Left kidney (tissue), 8 donors: ENCODE measurements at places on chromosomes 7 and 10. TPM values are rescaled to one million over a fixed set of nuclear protein-coding genes. Genes with fewer than 3 reads are reported as not detected.

GRCh38 chr10:19588608-19589007, 227.6 kb upstream of the PLXDC2 start:
- DNase-seq: no peak

Gene NME8
- not detected for polyA plus RNA-seq

DNA sequence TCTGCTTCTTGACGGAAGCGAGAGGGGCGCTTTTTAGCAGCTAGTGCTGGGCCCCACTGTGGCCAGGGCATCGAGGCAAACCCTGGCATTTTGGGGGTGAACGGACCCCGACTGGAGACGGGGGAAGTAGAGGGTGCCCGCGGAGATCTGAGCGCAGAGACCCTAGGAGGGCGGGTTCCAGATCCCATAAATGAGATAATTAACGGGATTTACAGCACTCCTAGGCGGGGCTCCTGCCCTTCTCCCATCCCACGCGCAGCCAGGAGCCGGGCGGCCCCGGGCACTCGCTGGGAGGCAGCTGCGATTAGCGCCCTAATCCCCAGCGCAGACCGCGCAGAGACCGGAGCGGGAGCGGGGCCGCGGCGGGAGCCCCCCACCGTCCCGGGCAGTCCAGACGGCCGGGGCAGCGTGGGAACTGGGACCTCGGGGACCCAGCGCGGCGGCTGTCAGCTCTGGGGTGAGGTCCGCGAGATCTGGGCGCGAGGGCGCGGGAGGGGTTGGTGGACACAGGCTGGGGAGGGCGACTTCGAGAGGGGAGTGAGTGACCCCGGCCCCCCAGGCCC, 735 bp downstream of the JCAD start:
- DNase-seq: no peak

GRCh38 chr7:117098457-117098856, 145.2 kb downstream of the ST7 start:
- no peak for DNase-seq

DNA sequence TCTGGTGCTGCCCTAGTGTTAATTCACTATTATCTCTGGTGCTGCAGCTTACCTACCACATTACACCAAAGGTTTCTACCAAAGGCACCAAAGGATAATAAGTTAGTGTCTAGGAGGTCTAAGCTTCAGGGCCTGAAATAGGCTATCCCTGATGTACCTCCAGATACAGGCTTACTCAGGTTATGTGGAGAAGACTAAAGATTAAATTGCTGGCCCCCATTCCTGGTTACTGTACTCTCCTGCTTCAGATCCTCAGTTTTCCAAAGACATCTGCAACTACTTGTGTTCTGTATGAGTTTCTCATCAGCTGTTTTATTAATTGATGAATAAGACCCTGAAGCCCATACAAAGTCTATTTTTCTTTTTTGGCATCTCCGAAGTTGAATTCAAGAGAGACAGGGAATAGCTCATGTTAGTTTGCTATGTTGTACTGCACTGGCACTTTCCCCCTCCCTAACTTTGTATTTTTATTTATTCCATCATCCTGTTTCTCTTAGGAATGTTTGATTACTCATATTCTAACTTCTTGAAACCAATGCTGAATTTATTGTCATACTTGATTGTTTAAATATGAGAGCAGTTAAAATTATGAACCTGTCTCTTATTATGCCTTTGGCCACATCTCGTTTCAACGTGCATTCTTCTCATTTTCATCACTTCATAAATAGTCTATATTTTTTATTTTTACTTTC, 85.9 kb downstream of the PON1 start:
- DNase-seq: no peak

Gene KLF14
- 0.76 TPM for polyA plus RNA-seq

- no peak for DNase-seq
Measured at GRCh38 chr7:151920488-151920887, 35.8 kb upstream of the GALNTL5 start.

DNA sequence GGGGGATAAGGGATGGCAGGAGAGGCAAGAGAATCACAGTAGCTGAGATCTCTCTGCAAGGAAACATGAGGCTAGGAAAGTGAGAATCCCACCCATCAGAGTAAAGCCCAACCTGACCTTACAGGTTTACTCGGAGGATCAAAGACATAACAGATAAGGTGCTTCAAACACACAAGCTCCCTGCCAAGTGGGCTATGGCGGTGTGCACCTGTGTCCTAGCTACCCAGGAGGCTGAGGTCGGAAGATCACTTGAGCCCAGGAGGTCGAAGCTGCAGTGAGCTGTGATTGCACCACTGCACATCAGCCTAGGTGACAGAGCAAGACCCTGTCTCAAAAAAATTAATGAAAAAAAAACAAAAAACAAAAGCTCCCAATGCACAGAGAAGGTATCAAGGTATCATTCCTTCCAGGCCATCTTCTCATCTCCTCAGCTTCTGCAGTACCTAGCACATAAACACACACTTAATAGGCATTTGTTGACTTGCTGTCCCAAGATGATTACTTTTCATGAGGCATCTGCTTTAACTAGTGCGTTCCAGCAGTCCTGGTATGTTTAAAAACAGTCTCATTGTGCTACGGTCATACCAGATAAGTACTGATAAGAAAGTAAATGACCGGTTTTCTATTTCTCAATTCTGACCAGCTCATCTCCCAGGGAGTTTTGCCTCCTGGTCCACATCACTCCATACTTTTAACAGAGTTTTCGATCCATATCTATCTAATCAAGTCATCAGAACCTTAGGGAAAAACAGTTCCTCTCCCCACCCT, 13.3 kb downstream of the GNA12 start:
- DNase-seq: no peak

GRCh38 chr7:116696707-116697106, 24.7 kb downstream of the MET start:
- no peak for DNase-seq

Gene C7orf33
- not detected for polyA plus RNA-seq

Gene ANKRD2
- 0.53 TPM for polyA plus RNA-seq

DNA sequence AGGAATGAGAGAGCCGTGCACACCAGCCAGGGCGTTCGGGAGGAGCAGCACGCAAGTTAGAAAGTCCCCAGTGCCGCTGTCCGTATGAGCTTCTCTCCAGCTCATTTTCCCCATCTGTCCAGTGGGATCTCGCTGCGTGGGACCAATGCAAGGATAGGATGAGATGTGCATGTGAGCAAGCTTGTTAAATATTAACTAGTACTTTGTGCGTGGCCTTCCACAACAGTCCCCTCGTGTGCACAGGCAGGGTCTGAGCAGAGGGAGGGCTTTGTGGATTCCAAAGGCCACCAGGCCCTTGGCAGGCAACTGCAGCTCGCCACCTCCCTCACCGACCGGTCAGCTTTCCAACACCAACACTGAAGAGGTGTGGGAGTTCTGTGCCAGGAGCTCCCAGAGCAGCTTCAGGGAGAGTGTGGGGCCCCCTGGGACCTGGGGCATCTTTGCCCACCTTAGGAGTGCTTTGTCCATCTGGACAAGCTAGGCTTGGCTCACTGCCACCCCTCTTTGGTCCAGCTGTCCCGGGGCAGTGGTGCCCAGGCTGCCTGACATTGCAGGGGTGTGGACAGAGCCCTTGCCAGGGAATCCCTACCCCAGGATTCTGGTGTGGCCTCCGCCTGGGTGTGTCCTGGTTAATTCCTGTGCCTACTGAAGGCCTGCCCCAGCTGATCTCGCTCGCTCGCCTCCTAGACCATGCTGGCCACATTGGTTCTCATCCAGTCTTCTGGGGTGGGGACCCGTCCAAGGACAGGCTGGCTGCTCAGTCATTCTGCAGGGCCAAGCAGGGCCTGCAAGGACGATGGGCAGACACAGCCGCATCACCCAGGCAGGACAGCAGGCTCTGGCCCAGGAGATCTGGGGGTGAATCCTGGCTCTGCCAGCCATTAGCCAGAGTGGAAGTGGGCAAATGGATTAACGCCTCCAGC, 5.3 kb downstream of the FAM20C start:
- no peak for DNase-seq

- no peak for DNase-seq
Measured at GRCh38 chr7:143299840-143300239, 11.7 kb downstream of the CASP2 start.

- DNase-seq: no peak
Measured at GRCh38 chr10:30062090-30062489, 2.7 kb upstream of the JCAD start.

Gene H2BK1
- polyA plus RNA-seq: not detected

- DNase-seq: no peak
Measured at GRCh38 chr10:95321554-95322301, 30.9 kb upstream of the PDLIM1 start.

DNA sequence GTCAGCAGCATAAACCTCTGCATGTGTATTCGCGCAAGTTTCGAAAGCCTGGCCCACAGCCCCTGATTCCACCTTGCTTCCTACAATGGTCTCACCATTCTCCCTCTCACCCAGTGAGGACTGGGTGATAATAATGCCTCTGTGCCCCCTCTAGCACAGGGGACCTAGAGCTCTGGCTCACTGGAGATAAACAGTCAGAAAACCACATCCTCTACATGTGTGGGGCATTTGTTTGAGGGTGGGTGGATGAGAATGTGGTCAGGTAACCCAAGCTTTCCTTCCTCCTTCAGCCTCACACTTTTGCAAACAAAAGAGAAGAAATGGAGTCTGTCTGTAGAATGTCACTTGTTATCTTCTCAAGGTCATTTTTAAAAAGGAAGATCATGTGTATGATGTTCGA, 373.5 kb downstream of the KCNMA1 start:
- DNase-seq: no peak

GRCh38 chr10:810351-810846, 120.9 kb upstream of the DIP2C start:
- no peak for DNase-seq
